ENCODE measurements at places on chromosomes 4 and X.
A peak's percentile ranks its signal among the peaks of the same experiment; 100 is the strongest.

DNA sequence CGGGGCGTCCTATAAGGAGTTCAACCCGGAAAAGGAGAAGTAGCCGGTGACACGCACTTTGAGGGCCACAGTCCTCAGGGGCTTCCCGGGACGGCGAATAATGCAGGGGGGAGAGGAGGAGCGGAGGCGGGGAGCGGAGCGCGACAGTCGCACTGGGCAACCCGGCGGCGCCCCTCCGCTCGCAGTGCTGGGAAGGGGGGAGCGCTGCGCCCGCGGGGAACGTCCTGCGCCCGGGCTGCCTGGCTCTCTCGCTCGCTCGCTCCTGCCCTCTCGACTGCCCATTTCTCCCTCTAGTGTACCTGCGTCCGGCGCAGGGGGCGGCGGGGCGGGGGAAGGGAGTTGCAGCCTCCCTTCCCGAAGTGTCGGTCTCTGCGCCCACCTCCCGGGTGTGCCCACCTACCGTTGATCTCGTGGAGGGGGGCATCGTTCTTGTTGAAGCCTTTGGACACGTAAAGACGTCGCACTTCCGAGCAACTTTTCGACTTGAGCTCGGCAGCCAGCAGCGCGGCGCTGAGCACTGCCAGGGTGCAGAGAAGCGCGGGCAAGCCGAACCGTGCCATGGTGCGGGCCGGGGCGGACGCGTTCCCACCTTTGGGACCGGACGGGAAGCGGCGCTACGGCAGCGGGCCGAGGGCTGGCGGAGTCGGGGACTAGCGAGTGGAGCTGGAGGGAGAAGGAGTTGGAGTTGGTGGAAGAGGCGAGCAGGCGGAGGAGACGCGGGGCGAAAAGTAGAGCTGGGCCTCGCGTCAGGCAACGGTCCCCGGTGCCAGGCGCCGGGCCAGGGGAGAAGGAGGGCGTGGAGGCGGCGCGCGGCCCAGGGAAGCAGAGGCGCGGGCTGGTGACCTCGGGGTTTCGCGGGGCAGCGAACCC, 648 bp downstream of the GPC4 start:
- DNase-seq: peak; percentile 65

DNA sequence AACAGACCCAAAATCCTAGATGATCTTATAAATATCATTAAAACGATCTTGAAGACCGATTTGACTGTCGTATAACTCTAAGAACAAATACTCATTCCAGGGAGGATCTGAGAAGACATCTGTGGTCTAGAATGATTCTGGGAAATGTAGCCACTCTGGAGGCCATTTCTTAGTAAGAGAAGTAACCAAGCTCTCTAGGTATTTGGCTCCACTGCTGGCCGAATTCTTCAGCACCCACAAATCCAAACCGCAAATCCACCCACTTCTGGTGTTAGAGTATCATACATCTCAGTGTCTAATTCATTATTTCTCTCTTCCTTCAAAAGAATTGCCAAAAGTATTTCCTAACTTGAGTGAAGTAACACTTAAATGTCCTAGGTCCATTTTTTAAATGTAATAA, 23.9 kb downstream of the KLHL5 start:
- DNase-seq: no peak

DNA sequence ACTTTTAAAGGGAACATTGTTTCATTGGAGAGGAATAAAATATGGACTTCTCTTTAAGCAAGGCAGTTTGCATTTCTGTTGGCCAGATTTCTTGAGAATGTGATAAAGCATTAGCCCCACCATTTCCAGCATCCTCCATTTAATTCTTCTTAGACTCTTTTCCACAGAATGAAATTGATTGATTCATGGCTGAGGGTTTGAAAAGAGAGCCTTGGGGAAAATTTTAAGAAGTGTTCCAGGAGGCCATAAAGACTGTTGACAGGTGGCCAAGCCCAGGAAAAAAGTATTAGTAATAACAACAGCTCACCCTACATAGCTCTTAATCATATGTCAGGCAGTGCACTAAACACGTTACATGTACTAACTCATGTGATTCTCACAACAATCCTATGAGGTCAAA, 53.4 kb downstream of the SHROOM3 start:
- DNase-seq: no peak

GRCh38 chr4:158796370-158797140, 27.7 kb downstream of the FNIP2 start:
- no peak for DNase-seq

- no peak for DNase-seq
Measured at GRCh38 chr4:139286186-139286698, 6.2 kb upstream of the MGARP start.

- DNase-seq: no peak
Measured at GRCh38 chr4:88939697-88940096, 117.3 kb downstream of the FAM13A start.

- peak; percentile 70 for DNase-seq
Measured at GRCh38 chr4:144355811-144356757, 215.6 kb upstream of the GYPA start.

DNA sequence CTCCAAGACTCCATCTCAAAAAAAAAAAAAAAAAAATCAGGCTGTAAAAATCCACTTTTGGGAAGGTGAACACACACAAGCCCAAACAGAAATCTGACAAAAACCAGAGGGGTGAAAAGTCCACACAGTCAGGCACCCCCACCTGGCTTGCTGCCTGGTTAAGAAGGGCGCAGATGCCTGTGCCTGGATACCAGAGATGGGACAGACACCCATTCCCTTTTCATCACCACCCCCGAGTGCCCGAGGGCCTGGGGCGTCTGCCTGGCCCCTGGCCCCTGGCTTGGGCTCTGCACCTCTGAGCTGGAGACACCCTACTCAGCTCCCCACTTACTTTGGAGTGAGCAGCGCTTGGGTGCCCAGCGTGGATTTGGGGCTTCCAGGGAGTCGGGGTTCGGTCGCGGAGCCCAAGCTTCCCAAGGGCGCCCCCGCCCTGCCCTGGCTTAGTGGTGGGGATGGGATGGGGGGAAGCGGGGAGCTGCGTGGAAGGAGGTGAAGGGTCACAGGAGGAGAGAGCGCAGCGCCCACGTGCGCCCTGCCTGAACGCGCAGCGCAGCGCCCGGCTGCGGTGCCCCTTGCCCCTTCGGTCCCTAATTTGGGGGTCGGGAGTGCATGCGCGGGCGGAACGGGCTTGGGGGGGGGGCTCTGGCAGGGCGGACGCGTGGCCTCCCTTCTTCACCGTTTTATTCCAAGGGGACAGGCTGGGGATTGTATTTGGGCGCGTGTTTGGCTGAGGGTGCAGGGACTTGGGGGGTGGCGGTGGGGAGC, 11.3 kb downstream of the SHOX start:
- DNase-seq: no peak

GRCh38 chrX:143669395-143669794, 33.5 kb upstream of the SLITRK4 start:
- no peak for DNase-seq

- DNase-seq: no peak
Measured at GRCh38 chrX:109872021-109872732, 130.7 kb upstream of the TMEM164 start.

DNA sequence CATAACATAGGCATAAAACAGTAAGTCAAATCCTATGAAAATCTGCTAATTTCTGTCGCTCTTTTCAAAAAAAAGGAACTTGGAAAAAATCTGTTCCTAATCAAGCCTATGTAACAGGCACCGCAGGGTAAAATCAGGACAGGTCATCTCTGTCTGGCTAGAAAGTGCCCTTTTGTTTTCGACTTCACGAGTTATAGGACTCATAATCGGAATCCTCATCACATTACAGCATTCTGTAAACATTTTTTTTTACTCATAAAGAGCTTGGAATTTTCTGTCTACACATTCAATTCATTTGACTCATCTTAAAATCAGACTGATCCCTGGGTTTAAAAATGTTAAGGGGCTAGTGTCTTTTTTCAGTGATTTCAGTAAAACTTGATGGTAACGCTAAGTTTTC, 181.7 kb upstream of the TBC1D9 start:
- DNase-seq: no peak

- DNase-seq: no peak
Measured at GRCh38 chr4:182190306-182190705, 52.9 kb upstream of the TENM3 start.

DNA sequence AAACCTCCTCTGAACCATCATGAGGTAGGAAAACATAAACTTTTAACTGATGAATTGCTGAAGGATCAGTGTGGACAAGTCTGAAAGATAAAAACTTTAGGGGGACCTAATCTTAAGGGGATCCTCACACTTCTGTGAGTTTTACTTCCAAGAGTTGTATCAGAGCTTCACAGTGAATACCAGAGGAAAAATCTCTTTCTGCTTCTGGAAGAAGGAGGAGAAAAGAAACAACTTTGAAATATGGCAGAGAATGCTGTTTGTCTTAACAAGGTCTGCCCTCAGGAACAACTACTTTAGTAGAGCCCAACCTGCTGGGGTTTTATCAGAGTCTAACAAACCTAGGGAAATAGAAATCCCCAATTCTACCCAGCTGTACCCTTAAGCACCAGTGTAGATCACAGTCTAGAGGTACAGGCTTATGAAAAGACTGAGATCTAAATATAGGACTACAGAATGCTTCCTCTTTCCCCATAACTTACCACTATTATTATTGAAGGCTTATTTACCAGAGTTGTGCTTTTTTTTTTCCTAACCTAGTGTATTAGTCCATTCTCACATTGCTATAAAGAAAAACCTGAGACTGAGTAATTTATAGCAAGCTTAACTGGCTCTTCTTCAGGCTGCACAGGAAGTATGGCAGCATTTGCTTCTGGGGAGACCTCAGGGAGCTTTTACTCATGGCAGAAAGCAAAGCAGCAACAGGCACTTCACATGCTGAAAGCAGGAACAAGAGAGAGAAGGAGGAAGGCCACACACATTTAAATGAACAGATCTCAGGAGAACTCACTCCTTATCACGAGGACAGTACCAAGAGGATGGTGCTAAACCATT, 167.9 kb downstream of the CAMK2D start:
- DNase-seq: no peak

DNA sequence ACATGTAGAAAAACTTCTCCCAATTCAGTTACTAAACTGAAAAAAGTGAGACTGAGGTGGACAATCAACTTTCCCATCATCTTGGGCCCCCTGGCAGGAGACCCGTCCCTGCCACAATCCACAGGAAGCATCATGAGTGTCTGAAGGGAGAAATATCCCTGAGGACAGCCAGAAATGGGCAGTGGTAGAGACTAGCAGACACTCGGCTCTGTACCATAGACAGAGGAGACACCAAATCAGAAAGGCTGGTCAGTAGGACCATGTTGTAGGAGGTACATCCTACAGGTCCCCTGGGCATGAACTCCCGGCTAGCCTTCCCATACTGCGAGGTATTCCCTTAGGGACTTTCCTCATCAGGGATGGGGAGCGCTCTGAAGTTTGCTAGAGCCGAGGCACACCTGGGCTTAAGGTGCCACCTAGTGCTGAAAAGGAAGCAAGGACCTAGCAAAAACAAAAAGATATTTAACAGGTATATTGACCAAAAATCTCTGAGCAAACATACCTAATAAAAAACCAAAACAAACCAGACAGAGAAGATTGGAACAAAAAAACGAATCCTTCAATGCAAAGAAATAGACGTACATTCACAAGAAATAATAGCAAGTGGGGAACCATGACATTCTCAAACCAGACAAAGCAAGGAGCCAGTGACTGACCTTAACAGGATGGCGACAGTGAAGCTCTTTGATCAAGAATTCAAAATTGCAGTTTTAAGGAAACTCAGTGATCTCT, 55.6 kb downstream of the HAUS3 start:
- DNase-seq: no peak

- DNase-seq: peak; percentile 60
Measured at GRCh38 chrX:153723351-153724251, 586 bp downstream of the BCAP31 start.

- no peak for DNase-seq
Measured at GRCh38 chrX:10049236-10049635, 82.1 kb downstream of the CLDN34 start.

GRCh38 chr4:185028625-185029024, 10.3 kb downstream of the HELT start:
- no peak for DNase-seq

- no peak for DNase-seq
Measured at GRCh38 chrX:48747415-48748016, 14.0 kb upstream of the GLOD5 start.

- DNase-seq: no peak
Measured at GRCh38 chr4:8157496-8157895, 1.1 kb downstream of the ABLIM2 start.

DNA sequence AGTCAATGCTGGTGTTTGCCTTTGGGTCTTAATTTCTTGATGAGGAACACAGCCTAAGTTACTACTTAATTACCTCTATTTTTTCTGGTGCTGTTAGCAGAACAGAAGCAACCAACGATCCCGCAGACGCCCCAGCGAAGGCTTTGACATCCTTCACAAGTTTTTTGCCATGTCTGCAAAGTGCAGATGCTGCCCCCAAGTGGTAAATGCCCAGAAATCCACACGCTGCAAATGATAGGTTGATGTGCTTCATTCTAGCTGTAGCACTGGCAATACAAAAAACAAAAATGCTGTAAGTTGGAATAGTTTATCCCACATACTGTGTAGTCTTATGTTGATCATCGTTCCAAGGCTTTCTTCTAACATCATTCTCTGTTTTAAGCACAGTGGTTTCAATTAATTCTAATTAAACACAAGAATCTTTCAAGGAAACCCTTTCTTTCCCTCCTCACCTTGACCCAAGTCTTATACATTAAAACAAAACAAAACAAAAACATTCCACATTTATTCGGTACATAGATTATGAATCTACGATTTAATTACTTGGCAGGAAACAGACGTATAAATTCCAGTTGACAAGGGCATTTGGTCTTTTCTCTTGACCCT, 1.2 kb downstream of the PNPLA4 start:
- DNase-seq: peak; percentile 76

DNA sequence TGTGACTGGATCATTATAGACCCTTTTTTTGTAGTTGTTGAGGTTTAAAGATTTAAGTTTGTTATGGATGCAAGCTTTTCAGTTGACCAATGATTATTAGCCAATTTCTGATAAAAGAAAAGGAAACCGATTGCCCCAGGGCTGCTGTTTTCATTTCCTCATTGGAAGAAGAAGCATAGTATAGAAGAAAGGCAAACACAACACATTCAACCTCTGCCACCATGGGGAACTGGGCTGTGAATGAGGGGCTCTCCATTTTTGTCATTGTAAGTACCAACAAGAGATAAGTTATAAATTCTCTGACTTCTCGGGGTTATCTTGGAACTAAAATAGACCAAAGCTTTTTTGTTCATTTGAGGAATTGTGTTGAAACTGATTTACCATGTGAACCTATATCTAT, at the start of gene CYBB:
Gene CYBB (plus strand): TSS at position 203 of the 400 bp plus-strand sequence. CDS start 19 bp downstream, at position 222.
- DNase-seq: no peak
